ENCODE measurements at places on chromosomes 5 and 9.

GRCh38 chr9:129465834-129466535, 154.9 kb downstream of the C9orf50 start:
- no peak for DNase-seq

- no peak for DNase-seq
These were observed 14.5 kb downstream of the SLC6A18 start for GRCh38 chr5:1239505-1240251.

GRCh38 chr5:9380109-9380508, 165.8 kb downstream of the SEMA5A start:
- DNase-seq: no peak

- DNase-seq: no peak
These were observed 15.8 kb downstream of the DAB2IP start for GRCh38 chr9:121667214-121667613.

DNA sequence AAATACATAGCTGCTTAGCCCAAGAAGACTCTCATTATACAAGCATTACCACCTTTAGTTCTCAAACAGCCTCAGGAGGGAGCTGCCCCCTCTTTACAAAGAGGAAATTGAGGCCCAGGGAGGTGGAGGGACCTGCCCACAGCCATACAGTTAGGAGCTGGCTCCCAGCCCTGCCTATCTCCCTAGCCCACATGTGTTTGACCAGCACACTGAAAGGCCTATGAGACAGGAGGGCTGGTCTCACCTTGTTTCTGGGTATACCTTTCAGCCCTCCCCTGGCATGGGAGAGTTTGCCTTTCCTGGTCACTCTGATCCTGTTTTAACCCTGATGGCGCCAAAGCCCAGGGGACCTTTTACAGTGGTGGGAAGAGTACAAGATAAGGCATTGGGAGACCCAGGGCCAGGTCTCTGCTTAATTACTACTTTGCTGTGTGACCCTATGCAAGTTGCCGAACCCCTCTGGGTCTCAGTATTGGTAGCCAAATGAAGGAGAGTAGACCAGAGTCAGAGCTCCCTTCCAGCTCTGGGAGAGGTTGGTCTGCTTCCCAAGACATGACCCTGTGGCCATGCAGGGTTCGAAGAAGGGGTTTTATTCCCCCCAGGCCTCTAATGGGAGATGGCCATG, 60.9 kb upstream of the RPL26L1 start:
- DNase-seq: no peak

- no peak for DNase-seq
These were observed 54.0 kb downstream of the PPIP5K2 start for GRCh38 chr5:103174147-103174546.
